Panc1 (cell line): ENCODE measurements at places on chromosomes 5 and 9. TPM values are rescaled to one million over a fixed set of nuclear protein-coding genes. Genes with fewer than 3 reads are reported as not detected.

- no peak overlapping the region for H3K27ac ChIP-seq
- H3K27me3 ChIP-seq: no peaks in the 10 kb centered on the region
- H3K4me3 ChIP-seq: no peak overlapping the region
- H3K36me3 ChIP-seq: no peaks in the 10 kb centered on the region
- no peak for DNase-seq
Observed at GRCh38 chr9:120914396-120914795, 12.2 kb downstream of the TRAF1 start.

DNA sequence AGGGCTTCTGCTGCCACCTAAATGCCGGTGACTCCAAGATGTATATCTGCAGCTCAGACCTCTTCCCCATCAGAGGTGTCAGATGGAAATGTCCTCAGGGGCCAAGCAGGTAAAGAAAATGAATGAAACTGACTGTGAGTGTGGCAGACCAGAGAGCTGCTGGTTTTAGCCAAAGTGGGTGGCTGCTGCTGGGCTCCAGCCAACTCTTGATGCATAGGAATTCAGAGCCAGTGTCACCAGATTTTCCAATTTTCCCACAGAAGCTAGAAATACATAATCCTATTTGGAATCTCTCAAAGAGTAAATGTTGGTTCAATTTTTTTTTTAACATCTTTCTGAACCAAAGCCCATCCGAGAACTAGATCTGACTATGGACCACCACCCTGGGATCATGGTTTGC, 161.2 kb upstream of the SPRY4 start:
- no peak overlapping the region for H3K27ac ChIP-seq
- no peak for DNase-seq
- H3K36me3 ChIP-seq: no peaks in the 10 kb centered on the region
- no peaks in the 10 kb centered on the region for H3K4me1 ChIP-seq
- H3K27me3 ChIP-seq: no peaks in the 10 kb centered on the region
- no peak overlapping the region for H3K4me3 ChIP-seq

GRCh38 chr5:160486573-160486972, 64.9 kb downstream of the PTTG1 start:
- no peaks in the 10 kb centered on the region for H3K36me3 ChIP-seq
- no peaks in the 10 kb centered on the region for H3K4me1 ChIP-seq
- no peak overlapping the region for H3K27ac ChIP-seq
- H3K27me3 ChIP-seq: no peaks in the 10 kb centered on the region
- H3K4me3 ChIP-seq: no peak overlapping the region
- no peak for DNase-seq

GRCh38 chr5:156920861-156921431, 42.1 kb downstream of the TIMD4 start:
- H3K36me3 ChIP-seq: no peaks in the 10 kb centered on the region
- H3K4me1 ChIP-seq: no peaks in the 10 kb centered on the region
- DNase-seq: no peak
- H3K27me3 ChIP-seq: no peaks in the 10 kb centered on the region
- H3K4me3 ChIP-seq: no peak overlapping the region
- no peak overlapping the region for H3K27ac ChIP-seq

DNA sequence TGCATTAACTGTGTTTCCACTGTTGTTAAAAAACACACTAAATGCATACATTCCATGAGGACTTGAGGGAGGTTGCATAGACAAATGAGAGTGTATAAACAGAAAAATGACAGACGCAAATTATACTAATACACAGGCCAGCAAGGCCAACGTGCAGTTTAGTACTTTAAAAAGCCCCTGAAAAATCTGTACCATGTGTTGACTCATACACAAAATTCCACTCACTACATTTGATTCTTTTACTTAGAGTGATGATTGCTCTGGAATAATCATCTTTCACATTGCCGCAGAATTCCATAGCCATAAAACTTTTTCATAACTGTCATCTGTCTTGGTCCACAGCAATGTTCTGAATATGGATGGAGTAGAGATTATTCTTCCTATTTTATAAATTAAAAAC, 215.7 kb downstream of the FAM114A2 start:
- DNase-seq: no peak
- H3K36me3 ChIP-seq: no peaks in the 10 kb centered on the region
- no peaks in the 10 kb centered on the region for H3K27me3 ChIP-seq
- H3K4me3 ChIP-seq: no peak overlapping the region

GRCh38 chr9:20237686-20238085, 384.6 kb downstream of the MLLT3 start:
- H3K27me3 ChIP-seq: no peaks in the 10 kb centered on the region
- DNase-seq: no peak
- H3K4me1 ChIP-seq: no peaks in the 10 kb centered on the region
- no peak overlapping the region for H3K4me3 ChIP-seq

DNA sequence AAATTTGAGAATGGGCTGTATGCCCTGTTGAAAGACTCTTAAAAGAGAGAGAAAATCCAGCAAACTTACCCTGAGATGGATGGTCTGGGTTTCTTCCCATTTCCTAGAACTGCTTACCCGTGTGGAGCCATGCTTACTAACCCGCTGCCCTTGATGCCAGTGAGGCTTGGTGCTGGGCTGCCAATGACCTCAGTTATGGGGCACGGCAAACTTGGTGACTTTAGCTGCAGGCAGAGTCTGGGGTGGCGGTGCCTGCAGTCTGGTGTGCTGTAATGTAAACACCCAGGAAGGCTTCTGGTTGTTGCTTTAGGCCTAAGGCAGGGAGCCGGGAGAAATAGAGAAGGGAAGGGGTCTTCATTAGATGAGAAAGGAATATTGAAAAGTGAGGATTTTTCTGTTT, 7.3 kb upstream of the TENT4A start:
- peaks cover 3% of the 10 kb centered on the region; the same call in 1 of the 2 replicates for H3K4me1 ChIP-seq
- H3K4me3 ChIP-seq: no peak overlapping the region
- no peaks in the 10 kb centered on the region for H3K27me3 ChIP-seq

DNA sequence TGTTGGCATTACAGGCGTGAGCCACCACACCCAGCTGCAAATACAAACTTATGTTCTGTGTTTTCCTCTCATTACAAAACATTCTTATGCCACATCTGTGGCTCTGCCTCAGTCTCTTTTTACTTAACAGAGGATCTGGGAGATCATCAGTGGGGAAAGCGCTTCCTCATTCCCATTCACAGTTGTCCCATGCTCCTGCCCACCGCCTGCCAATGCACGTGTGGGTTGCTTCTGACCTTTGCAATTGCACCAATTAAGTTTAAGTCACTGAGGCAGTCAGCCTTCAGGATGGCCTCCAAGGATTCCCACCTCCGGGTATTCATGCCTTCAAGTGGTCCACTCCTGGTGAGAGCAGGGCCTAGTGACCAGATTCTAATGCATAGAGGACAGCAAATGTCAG, 34.9 kb upstream of the EEIG1 start:
- DNase-seq: no peak
- peak overlapping the region; percentile 25 for H3K27ac ChIP-seq
- no peaks in the 10 kb centered on the region for H3K36me3 ChIP-seq
- H3K27me3 ChIP-seq: no peaks in the 10 kb centered on the region
- H3K4me3 ChIP-seq: no peak overlapping the region

DNA sequence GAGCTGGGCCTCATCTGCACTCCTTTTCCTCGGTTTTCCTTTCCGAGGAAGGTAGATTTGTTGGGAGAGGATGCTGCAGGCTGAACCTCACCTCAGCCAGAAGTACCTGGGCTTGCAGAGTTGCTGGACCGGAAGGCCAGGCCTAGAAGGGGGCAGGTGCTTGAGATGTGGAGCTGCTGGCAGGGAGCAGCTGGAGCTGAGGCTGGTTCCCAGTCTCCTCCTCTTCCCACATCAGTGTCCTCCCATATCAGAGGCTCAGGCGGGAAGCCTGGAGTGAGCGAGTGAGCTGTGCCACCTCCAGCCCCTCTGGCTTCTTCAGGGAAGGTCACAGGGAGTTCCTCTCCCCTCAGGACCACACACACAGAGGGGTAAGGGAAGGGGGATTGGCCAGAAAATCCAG, 259.4 kb downstream of the GADD45G start:
- no peak for DNase-seq
- H3K4me1 ChIP-seq: no peaks in the 10 kb centered on the region
- no peaks in the 10 kb centered on the region for H3K27me3 ChIP-seq
- H3K36me3 ChIP-seq: no peaks in the 10 kb centered on the region
- no peak overlapping the region for H3K27ac ChIP-seq
- no peak overlapping the region for H3K4me3 ChIP-seq

- H3K4me3 ChIP-seq: no peak overlapping the region
- no peaks in the 10 kb centered on the region for H3K4me1 ChIP-seq
- H3K27me3 ChIP-seq: no peaks in the 10 kb centered on the region
- no peak for DNase-seq
- no peak overlapping the region for H3K27ac ChIP-seq
Observed at GRCh38 chr9:119836036-119836435, 466.8 kb upstream of the BRINP1 start.

The GABRA6 gene
- total RNA-seq: not detected

The HTR4 gene
- total RNA-seq: not detected
